ENCODE measurements at places on chromosomes 12 and 14. TPM values are rescaled to one million over a fixed set of nuclear protein-coding genes. Genes with fewer than 3 reads are reported as not detected.

Gene LRRC10
- total RNA-seq: not detected

DNA sequence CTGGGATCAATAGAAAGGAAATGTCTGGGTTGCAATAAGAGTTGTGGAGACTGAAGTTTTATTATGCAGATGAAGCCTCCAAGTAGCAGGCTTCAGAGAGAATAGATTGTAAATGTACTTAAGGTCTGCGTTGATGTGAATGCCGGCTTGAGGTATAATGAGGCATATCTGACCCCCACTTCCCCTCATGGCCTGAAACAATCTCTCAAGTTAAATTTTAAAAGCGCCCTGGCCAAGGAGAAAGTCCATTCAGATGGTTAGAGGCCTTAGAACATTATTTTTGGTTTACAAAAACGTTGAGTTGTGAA, 28.3 kb upstream of the HIGD1C start:
- DNase-seq: no peak

- DNase-seq: no peak
Measured at GRCh38 chr12:80154261-80154660, 54.9 kb downstream of the OTOGL start.

Gene AQP6
- total RNA-seq: not detected

- no peak for DNase-seq
Measured at GRCh38 chr12:76033081-76034011, 1.8 kb upstream of the PHLDA1 start.

Gene HOXC9
- total RNA-seq: not detected
